Lower leg skin (tissue), 4 donors: ENCODE measurements at places on chromosomes 7 and 10.

GRCh38 chr10:35387768-35388167 is 51.5 kb downstream of the CCNY start:
- no peak for DNase-seq

DNA sequence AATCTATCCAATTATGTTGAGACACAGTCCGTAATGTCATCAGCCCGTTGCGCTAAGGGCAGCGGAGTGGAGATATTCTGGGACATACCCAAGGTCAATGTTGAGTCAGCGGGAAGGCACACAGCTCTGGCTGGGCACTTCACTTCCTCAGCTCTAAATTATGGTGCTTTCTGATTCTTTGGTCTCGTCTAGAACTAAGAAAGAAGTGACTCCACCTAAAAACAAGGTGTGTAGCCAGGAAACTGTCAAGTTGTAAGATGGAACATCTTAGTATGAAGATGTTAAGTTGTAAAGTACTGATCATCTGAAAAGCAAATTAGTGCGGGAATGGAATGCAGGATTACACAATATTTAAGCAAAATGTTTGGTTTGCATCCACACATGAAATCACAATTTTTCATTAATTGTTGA is 43.1 kb downstream of the BAIAP2L1 start:
- DNase-seq, result no peak

- peak; percentile 76 for DNase-seq
These were observed 84.7 kb downstream of the ARHGAP22 start for GRCh38 chr10:48520184-48520506.

- no peak for DNase-seq
These were observed 130.4 kb upstream of the STEAP4 start for GRCh38 chr7:88437132-88437531.

GRCh38 chr7:158868764-158869410 is 12.5 kb downstream of the DYNC2I1 start:
- peak; percentile 79 for DNase-seq

DNA sequence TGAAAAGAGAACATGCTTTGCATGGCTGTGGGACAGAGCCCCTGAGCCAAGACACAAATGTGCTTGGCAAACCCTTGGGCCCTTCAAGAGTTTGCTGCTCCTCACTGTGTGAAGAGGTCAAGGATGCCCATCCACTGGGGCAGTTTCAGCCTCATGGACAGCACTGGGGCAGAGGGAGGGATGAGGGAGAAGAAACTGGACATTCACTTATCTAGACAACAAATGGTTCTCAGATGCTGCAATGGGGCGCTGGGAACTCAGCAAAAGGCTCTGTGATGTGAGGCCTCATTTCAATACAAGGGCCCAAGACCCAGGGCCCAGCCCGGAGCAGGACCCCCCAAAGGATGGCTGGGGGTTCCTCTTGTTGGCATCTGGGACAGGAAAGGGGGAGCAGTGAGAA is 49.1 kb downstream of the EBF3 start:
- no peak for DNase-seq
